Prostate gland (tissue), 2 donors: ENCODE measurements at places on chromosomes 1 and 21.

DNA sequence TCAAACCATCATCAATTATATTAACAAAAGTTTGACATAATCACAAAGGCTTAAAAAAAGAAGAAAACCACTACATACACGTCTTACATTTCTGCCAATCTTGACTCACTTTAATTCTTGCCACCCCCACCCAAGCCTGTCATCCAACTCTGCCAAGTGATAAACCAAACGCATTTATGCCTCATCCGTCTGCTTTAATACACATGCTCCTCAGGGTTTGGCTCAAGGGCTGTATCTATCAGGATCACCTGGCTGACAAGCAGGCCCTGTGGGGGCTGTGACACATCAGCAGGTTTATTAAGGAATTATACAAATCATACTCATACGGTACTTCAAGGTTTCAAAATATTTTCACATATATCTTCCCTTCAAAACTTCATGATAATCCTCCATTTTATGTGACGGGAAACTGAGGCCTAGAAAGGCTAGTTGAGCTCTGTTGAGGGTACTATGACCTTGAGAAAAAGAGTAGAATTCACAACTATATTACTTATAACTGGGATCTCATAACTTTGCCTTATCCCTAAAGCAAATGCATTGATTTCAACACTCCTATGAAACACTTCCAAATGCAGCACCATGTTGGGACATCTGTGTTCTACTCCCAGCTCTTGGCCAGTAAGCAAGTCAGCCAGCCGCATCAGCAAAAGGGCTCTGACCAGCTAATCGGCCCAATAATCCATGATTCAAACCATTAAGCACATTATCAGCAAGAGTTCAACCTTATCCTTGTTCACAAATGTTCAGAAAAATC is 8.7 kb downstream of the SORT1 start:
- no peak for DNase-seq

GRCh38 chr1:39980555-39981313 is 25.8 kb downstream of the MFSD2A start:
- DNase-seq = no peak

DNA sequence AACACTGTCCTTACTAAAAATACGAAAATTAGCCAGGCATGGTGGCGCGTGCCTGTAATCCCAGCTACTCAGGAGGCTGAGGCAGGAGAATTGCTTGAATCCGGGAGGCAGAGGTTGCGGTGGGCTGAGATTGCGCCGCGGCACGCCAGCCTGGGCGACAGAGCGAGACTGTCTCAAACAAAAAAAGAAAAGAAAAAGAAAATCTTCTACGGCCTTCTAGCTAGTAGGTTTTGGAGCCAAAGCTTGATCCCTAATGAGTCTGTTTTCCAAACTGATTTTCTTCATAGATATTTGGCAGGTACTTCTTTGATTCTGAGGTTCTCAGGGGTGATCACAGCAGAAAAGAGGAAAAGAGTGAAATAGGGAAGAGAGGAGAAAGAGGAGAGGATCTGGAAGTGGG is 182.3 kb upstream of the TMEM51 start:
- DNase-seq = no peak

DNA sequence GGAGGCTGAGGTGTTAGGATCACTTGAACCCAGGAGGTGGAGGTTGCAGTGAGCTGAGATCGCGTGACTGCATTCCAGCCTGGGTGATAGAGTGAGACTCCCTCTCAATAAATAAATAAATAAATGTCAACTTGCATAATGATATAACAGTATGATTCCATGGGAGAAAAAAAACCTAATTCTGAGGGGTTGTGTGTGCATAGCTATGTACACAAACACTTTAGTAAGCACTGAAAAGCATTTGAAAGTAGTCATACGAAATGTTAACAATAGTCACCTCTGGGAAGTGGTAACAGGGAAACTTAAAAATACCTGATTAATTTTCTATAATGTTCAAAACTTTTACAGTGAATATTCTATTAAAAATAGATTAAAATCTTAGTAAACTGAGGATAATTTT is 43.2 kb downstream of the ANKRD13C start:
- no peak for DNase-seq

GRCh38 chr1:32400876-32401631 is 6.8 kb upstream of the BSDC1 start:
- peak; percentile 72 for DNase-seq

DNA sequence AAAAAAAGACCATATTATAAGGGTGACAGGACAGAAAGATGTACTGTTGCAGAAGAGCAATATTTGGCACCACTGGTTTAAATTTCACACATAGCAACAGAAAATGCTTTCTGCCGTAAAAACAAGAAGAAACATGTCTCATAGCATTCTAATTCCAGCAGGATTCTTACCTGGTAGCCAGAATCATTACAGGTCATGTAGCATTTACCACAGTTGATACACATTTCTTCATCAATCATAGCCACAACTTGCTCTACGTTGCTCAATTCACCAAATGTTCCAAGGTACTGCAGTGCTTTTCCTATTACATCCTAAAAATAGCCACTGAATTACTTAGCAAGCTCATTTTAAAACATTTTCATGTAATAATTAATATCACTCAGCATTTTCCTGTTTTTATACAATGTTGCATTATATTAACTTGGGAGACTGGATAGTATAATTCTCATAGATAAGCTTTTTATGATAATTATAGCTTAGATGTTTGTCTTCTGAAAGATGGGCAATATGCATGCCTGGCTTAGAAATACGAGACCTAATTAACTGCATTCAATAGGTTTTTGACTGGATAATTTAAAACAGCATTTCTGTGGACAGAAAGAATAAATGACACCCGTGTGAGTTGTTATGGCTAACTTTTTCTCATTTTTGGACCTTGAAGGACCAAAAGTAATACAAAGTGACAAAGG is 360.7 kb downstream of the PTBP2 start:
- no peak for DNase-seq

GRCh38 chr21:45104560-45104959 is 30.2 kb downstream of the ADARB1 start:
- DNase-seq = peak; percentile 61

- no peak for DNase-seq
Observed at GRCh38 chr1:33093004-33093403, 12.1 kb downstream of the AZIN2 start.

GRCh38 chr1:97837161-97837560 is 83.7 kb downstream of the DPYD start:
- no peak for DNase-seq

- DNase-seq = peak; percentile 55
Observed at GRCh38 chr1:5597171-5597850, 394.9 kb downstream of the NPHP4 start.
